ENCODE measurements at places on chromosomes 11 and 22. TPM values are rescaled to one million over a fixed set of nuclear protein-coding genes. Genes with fewer than 3 reads are reported as not detected.

OR4D5 gene
- not detected for total RNA-seq

INSC gene
- 13.9 TPM for total RNA-seq

ARVCF gene
- total RNA-seq: 47.2 TPM

F2 gene
- not detected for total RNA-seq

MPPED1 gene
- 14.3 TPM for total RNA-seq

TEX54 gene
- not detected for total RNA-seq

CHRM1 gene
- total RNA-seq: 4.4 TPM

DNA sequence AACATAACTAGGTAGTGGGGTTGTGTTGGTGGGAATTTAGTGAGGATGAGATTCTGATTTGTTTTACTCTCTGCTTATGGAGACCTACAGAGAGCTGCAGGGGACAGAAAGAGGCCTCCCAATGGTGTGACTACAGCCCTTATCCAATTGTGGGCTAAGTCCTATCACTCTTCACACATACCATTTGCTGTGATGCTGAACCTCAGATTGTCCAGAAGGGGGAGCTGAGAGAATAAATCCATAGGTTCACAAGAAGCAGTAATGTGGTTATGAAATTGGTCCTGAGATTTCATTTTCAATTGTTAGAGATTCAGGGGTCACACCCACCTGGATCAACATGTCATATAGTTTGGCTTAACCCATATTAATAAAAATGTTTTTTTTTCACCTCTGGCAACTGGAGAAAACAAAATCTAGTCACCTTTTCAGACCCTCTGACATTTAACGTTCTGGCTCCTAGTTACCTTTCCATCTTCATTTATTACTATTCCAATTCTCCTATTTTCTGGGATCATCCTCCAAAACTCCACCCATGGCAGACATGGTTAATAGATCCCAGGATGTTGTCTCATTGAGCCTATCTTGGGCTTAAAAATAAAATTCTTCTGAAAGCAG, 53.3 kb upstream of the PTPN5 start:
- DNase-seq: no peak

DNA sequence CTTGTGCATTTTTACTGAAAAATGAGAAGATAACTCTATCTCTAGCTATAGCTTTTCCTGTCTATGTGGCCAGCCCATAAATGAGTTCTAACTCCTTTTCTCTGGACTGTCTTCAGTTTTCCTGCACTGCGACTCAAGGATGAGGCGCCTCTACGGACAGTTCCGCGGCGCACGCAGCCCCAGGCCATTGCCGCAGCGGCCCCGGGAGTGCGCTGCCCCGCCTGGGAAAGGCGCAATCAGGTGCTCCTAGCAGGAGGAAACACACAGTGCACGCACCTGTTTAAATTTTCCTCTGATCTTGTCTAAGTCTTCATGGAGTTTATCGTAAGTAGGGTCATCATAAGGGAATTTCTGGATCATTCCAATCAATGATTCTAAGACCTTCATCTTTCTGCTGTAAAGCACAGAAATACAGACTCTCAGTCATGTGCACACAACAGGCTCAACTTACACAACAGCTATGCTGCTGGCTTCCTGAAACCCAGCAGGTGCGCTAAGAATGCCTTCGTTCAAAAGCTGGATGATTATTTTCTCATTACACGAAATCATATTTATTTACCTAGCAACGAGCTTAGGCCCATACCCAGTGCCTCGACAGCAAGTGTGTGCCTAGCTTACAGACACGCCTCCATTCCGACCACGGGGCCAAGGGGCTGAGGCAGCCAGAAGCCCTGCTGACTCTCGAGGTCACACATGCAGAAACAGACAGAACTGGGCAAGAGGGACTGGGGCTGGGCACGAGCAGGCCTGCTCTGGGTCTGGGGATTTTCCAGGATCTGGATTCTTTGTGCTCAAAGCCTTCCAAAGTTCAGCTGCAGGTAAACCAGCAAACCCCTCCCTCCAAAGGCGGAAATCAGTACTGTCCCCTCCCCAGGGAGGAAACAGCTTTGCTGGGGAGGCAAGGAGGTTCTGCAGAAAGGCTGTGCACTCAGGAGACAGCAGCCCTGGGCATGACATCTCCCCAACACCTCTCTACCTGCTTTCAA, 7.2 kb downstream of the LTO1 start:
- DNase-seq: no peak

- no peak for DNase-seq
Observed at GRCh38 chr11:110367571-110367970, 62.2 kb upstream of the FDX1 start.

DNA sequence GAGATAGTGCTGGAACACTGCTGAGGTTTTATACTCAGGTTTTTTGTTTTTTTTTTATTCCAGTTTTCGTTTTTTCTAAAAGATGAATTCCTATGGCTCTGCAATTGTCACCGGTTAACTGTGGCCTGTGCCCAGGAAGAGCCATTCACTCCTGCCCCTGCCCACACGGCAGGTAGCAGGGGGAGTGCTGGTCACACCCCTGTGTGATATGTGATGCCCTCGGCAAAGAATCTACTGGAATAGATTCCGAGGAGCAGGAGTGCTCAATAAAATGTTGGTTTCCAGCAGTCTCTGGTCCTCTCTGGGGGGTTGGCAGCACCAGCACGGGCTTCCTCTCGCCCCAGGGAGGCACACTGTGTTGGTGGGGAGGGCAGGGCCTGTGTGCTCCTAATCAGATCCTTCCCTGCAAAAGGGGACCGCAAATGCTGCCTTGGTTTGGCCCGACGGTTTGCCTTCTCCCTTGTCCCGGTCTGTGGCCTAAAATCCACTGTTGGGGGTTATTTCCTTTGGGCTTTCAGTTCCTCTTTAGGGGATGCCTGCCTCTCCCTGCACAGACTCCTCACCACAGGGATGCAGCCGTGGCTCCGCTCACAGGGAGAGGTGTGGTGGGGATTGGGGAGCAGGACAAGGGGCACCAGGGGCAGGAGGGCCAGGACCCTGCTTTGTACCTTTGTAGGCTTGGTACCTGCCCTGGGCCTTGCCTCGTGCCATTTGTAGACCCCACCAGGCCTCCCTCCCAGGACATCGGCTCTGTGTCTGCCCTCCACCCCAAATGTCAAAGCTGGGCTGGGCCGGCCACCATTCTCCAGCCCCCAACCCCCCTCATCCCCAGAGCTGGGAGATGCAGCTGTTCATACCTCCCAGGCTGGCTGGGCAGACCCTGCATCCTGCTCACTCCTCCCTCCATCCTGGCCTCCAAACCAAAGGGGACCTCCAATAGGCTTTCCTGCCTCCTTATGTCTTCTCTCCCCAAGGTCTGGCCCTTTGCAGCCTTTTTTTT, 13.5 kb downstream of the MCAT start:
- no peak for DNase-seq

- no peak for DNase-seq
Observed at GRCh38 chr22:39877079-39877845, 16.3 kb downstream of the ENTHD1 start.

DNA sequence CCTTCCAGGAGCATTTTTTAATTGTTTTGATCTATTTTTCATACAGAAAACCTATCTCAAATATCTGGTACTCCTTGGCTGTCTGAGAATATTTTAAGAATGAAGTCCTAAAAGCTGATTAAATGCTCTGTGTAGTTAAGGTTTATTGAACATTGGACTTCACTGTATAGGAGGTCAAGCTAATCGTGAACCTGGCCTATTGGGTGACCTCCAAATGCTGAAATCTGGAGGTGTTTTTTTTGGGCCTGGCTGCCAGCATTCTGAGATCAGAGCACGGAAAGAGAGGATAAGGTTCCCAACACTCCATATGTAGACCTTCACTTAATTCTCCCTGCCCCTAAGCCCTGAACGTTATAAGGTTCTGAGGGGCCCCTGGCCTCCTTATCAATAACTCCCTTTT, 8.3 kb downstream of the IL17RA start:
- no peak for DNase-seq

DNA sequence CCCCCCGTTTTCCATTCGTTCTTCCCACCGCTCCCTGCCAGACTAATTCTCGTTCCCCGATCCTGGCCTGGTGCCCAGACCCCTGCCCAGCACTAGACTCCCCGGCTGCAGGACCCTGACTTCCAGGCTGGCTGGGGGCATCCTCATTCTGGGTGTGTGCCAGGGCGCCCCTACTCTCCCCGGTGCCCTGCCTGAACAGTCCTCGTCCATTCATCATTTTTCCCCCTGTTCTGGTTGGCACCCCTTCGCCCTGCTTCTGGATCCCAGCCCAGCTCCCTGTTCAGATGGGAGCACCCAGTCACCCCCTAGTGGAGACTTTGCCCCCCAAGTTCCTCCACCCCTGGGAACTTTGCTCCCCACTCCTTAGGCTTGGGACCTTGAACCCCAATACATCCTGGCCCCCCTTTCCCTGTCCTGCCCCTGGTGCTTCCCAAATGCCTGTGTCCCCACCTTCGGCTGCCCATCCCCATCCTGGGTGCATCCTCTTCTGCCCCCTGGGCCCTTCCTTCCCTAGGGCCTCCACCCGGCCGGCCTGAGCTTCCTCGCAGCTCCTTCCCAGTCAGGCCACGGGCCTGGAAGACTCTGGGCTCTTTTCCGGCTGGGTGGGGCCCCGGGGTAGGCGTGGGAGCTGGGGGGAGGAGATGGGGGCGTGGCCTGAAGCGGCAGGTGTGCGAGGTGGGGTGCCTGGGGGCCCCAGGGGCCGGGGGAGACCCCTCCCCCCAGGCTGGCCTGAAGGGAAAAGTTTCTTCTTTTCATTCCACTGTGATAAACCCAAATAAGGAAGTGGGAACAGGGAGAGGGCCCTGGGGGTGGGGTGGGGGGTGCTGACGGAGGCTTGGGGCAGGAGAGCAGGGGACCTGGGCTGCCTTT, 908 bp downstream of the PLCB3 start:
- DNase-seq: no peak

DNA sequence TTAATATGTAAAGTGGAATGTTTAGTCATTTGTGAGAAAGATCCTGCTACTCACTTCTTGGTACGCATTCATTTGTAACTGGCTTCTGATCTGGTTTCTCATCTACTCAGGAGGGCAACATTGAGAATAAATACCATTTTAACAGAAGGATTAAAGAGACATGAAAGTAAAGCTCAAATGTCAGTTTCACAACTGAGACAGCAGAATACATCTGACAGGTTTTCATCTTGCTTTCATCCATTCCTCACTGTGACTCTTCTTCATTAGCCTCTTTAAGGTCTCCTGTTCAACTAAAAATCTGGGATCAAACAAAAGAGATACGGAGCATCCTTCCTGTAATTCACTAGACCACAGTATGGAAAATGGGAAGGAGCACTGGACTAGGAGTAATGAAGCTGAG, 31.4 kb upstream of the CCDC89 start:
- DNase-seq: no peak

- DNase-seq: no peak
Observed at GRCh38 chr22:44185237-44186120, 4.8 kb downstream of the PARVG start.

GRCh38 chr11:100830274-100830673, 143.2 kb downstream of the ARHGAP42 start:
- no peak for DNase-seq

DNA sequence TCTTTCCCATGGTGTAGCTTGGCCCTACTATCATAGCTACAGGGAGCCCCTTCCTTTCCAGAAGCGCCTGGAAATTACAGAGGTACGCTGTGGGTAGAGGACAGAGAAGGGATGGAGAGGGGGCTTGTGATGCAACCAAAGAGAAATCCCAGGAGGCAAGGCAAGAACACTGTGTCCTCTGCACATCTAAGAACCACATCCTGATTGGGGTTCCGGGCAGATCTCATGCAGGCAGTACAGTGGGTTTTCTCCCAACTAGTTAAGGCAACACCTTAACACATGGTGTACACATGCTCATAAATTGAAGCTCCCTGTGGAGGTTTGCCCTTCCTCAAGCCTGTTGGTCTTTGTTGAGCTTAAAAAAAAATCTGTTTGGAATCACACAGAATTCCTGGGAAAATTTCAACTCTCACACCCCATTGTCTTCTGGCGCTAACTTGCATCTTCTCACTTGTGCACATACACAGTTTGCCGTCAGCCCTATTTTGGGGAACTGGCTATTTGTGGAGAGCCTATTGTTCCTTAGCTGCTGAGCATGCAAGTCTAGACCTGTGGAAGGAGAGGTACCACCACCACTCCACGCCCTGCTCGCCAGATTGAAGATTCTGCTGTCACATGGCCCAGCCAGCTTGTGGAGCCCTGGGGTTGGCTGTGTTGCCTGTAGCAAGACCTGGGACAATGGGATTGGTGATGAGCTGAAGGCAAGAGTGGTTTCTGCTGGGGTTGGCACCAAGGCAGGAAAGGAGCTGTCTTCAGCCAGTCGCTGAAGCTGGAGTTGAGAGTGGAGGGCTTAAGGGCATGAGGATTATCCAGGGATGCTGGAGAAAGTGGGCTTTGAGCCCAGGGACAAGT, 52.4 kb downstream of the ALX4 start:
- DNase-seq: no peak

DNA sequence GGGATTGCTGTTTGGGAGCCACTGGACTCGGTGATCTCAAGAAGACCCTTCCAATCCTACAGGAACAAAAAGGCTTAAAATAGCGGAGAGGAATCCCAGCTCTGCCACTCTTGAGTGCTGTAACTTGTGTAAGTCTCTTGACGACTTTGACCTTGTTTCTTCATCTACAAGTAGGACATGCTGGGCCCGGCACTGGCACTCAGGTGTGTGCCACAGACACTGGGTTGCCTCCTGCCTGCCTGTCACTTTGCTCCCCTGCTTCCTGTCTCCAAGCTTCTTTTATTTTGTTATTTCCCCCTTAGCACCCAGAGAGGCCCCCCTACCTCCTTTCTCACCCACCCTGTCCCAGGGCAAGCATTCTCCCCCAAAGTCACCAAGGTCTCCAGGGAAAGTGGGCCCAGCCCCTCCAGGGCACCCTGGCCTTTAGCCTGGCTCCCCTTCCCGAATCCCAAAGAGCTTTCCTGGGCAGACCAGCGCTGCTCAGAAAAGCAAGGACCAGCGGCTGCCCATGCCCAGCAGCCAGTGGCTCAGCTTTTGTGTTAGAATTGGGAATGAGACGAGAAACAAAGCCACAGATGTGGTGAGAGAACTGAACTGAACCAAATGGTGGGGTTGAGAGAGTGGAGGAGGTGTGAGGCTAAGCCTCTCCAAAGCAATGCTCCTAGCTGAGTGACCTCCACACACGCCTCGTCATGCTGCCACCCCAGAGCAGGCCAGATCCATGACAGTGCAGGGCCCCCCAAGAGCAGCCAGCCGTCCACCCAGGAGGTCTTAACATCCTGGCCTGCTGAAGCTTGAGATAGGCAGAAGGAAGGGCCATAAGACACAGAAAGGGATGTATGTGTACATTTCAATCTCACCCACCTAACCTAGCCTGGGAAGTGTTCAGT, 4.5 kb downstream of the TRIM29 start:
- DNase-seq: no peak

GRCh38 chr11:22341588-22341931, 3.4 kb downstream of the SLC17A6 start:
- no peak for DNase-seq

Data from spinal cord (tissue), 10 donors.